ENCODE measurements at places on chromosomes 12 and 14.

DNA sequence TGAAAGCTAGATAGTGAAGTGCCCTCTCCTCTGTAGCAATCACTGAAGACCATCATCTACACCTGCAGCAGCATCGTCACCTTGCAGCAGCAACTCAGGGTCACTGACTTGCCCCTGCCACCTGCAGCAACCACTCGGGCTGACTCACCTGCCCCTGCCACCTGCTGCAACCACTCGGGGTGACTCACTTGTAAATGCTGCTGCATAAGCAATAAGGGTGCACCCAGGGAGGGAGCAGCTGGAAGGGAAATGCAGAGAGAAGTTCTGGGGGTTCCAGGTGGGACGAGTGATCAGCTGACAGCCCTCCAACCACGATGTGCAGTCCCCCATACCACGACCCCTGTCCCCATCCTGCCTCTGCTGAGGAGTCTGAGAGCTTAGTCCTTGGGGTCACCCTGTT lies 357.1 kb upstream of the SFSWAP start:
- DNase-seq = no peak

GRCh38 chr14:86646696-86647690 lies 1117.0 kb downstream of the FLRT2 start:
- DNase-seq = no peak

DNA sequence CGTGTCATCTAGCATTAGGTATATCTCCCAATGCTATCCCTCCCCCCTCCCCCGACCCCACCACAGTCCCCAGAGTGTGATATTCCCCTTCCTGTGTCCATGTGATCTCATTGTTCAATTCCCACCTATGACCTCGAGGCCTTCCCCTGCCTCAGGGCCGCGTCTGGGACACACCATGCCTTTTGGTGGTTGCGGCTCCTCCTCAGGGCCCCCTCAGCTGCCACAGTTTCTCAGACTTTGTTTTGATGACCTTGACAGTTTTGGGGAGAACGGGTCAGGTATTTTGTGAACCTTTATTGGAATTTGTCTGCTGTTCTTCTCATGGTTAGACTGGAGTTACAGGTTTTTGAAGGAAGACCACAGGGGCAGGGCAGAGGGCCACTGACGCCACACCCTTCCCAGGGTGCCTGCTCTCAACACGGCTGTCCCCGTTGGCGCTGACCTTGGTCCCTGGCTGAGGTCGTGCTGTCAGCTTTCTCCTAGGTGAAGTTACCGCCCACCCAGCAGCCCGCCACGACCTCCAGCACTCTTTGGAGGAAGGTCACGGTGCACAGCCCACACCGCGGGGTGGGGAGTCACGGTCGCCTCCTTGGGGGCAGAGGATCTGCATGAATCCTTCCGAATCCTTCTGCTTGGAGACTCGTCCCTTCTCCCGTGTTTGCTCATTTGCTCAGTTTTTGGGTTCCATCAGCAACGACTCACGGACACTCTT lies 130.5 kb downstream of the KIF26A start:
- DNase-seq = no peak

GRCh38 chr14:105629886-105630215 lies 103.5 kb downstream of the TMEM121 start:
- DNase-seq = no peak

DNA sequence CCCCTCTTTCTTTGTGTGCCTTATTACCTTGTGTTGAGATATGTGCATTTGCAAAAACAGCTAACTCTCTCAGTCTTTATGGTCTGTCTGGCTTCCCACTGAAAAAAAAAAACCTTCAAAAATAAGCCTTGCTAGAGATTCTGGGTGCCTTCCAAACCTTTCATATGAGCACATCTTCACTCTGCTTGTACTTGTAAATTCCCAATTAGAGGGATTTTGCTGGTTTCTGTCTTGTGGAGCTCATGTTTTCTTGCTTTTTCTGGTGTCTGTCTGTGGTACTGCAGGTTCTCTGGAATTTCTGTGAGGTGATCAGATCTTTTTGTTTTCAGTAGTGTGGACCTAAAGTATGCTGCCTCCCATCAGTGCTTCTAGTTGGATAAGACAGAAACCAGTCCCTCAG lies 100.1 kb downstream of the PIK3C2G start:
- no peak for DNase-seq

GRCh38 chr12:39443929-39444209 lies 949 bp upstream of the KIF21A start:
- no peak for DNase-seq

DNA sequence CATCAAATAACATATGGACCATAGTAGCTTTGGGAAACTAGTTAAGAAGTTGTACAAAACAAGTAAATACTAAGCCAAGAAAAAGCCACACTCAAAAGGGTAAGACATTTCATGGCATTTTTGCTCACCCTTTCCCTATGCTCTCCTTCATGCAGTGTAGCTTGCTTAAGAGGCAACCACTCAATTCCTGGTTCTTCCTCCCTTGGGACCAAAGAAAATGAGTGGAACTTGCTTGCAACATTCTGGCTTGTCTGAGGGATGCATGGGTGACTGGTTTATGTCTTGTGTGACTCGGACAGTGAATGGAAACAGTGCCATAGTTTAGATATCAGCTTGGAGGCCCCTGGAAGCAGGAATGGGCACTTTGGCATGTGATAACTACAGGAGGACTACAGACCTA lies 252.0 kb upstream of the ARID2 start:
- DNase-seq = no peak

GRCh38 chr12:38282886-38283285 lies 33.7 kb upstream of the ALG10B start:
- DNase-seq = no peak

- no peak for DNase-seq
These were observed 33.6 kb downstream of the TNFAIP2 start for GRCh38 chr14:103156651-103157378.

- peak; percentile 6 for DNase-seq
These were observed 50.5 kb upstream of the HIF1A start for GRCh38 chr14:61644834-61645233.

DNA sequence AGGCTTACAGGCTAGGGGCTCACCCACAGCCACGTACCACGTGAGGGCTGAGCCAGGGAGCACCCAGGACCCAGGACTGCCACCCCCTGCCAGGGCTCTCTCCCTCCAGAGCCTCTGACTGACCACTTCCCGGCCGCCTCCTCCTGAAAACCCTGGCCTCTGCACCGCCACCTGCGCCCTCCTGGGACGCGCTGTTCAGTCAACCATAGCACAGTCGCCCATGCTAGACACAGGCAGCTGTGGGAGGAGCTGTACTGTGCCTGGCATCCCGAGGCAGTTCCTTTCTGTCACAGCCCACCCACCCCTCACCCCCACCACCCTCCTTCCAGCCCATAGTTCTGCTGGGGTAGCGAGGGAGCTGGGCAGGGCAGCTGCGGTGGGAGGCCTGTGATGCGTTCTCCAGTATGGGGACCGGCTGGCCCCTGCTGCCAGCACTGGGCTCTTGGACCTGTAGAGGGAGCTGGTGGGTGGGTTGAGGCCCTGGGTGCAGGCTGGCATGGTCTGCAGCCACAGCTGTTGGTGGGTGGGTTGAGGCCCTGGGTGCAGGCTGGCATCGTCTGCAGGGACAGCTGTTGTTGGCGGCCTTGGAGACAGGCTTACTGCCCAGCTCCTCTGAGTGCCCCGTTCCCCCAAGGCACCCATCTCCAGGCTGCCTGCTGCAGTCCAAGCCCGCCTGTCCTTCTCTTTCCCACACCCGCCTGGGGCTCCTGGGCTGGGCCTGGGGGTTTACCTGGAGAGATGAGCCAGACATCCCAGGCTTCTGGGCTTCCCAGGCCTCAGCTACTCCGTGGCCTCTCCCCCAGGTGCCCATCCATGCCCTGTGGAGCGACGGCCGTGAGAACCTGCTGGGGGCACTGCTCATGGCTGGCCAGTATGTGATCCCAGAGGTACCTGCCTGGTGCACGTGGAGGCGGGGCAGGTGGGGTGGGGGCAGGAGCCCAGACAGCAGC lies 11.5 kb downstream of the ASPG start:
- no peak for DNase-seq

- no peak for DNase-seq
These were observed 155.0 kb downstream of the EPS8 start for GRCh38 chr12:15634010-15634683.

GRCh38 chr14:22753586-22753985 lies 12.9 kb upstream of the OXA1L start:
- no peak for DNase-seq

GRCh38 chr12:114504311-114504710 lies 98.4 kb upstream of the TBX5 start:
- DNase-seq = no peak

DNA sequence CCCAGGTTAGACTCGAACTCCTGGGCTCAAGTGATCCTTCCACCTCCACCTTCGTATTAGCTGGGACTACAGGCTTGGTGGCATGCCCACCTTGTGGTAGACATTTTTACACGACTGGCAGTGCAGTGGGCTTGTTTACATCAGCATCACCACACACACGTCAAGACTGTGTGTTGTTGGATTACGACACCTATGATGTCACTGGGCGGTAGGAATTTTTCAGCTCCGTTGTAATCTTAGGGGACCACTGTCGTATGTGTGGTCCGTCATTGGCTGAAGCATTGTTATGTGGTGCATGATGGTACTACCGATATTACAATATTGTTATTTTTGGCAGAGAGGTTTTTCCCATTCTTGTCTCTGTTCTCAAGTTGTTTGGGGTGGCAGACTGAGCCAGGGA lies 50.7 kb downstream of the TSPAN9 start:
- DNase-seq = no peak

GRCh38 chr12:88559772-88560171 lies 20.5 kb downstream of the KITLG start:
- DNase-seq = no peak

- DNase-seq = no peak
These were observed 177.9 kb upstream of the PRMT8 start for GRCh38 chr12:3313066-3313465.

DNA sequence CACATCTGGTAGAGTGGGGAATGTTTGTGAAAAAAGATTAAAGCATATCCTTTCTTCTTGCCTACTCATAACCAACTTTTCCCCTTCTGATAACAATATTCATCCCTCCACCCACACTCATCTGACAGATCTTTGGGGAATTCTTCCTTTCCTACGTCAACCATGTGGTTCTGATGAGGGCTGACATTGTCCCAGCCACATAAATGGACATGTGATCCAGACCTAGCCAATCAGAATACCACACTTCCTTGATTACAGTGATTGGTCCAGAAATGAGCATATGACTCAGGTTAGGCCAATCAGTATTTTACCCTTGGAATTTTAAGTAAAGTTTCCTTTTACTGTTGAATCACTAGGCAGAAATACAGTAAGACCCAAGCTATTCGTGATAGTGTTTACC lies 58.9 kb downstream of the GPR65 start:
- DNase-seq = no peak

- no peak for DNase-seq
These were observed 13.9 kb upstream of the UBC start for GRCh38 chr12:124928095-124928911.

GRCh38 chr14:73125169-73125588 lies 11.1 kb upstream of the PSEN1 start:
- no peak for DNase-seq

GRCh38 chr12:71269281-71269598 lies 111.4 kb upstream of the TSPAN8 start:
- DNase-seq = no peak

- no peak for DNase-seq
These were observed 210.4 kb downstream of the EXOC5 start for GRCh38 chr14:57058319-57058718.

- DNase-seq = no peak
These were observed 1538.3 kb upstream of the SEL1L start for GRCh38 chr14:83071888-83072501.

- DNase-seq = no peak
These were observed 444.1 kb downstream of the IPO8 start for GRCh38 chr12:30251546-30251945.

- no peak for DNase-seq
These were observed 35.2 kb upstream of the LHX5 start for GRCh38 chr12:113506867-113507266.

GRCh38 chr14:31992011-31992447 lies 85.1 kb upstream of the ARHGAP5 start:
- no peak for DNase-seq

GRCh38 chr14:83541147-83541546 lies 1988.8 kb upstream of the FLRT2 start:
- no peak for DNase-seq

GRCh38 chr12:102096855-102097254 lies 23.1 kb downstream of the NUP37 start:
- DNase-seq = no peak

GRCh38 chr12:65465766-65466547 lies 187.5 kb downstream of the MSRB3 start:
- no peak for DNase-seq

GRCh38 chr14:65170318-65170717 lies 68.0 kb upstream of the MAX start:
- no peak for DNase-seq

DNA sequence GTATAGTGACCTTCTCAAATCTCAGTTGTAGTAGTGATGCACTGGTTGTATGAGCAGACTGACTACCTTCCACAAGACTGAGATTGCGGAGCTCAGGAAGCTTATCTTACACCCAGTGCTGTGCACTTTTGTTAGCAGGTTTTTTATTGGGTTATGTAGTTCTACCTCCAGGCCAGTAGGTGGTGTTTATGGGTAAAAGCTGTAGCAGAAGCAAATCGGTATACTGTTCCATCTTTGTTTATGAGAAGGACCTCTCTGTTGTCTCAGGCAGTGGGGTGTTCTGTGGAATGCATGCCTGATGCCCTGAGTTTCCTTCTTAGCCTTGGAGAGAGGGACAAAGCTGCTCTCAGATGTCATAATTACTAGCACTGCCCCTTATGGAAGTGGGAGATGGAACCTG lies 217.8 kb downstream of the LRFN5 start:
- no peak for DNase-seq

GRCh38 chr12:64525461-64526160 lies 73.7 kb downstream of the TBK1 start:
- DNase-seq = no peak

- DNase-seq = no peak
These were observed 30.6 kb downstream of the WDR89 start for GRCh38 chr14:63611078-63611477.

GRCh38 chr14:58760121-58760520 lies 122.4 kb downstream of the DACT1 start:
- no peak for DNase-seq

GRCh38 chr12:48996794-48997718 lies 2.1 kb downstream of the DDN start:
- peak; percentile 52 for DNase-seq

- DNase-seq = no peak
These were observed 20.7 kb upstream of the SDR39U1 start for GRCh38 chr14:24463017-24463883.

DNA sequence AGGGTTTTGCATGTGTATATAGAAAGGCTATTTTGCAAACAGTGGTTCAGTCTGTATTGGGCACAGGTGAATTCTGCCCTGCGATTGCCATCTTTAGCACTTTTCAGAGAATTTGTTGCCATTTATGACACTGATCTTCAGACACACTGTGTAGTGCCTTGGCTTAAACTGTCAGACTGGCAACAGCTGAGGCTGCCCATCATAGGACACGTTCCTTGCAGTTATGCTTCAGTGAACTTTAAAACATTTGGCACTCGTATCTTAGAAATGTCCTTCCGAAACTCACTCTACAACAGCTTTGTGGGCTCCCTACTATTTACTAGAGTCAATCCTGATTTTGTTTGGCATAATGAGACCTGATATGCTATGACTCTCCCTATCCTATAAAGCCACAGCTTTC lies 29.1 kb downstream of the AP5M1 start:
- DNase-seq = no peak
